ENCODE measurements at places on chromosomes 12 and 14. TPM values are rescaled to one million over a fixed set of nuclear protein-coding genes. Genes with fewer than 3 reads are reported as not detected.
A peak's percentile ranks its signal among the peaks of the same experiment; 100 is the strongest.

The ADCY6 gene
- 35.7 TPM for total RNA-seq

The TMEM119 gene
- not detected for total RNA-seq

The KSR2 gene
- total RNA-seq, result 0.38 TPM

The TCTN1 gene
- total RNA-seq, result 11.0 TPM

The AMIGO2 gene
- 1.3 TPM for total RNA-seq

The ING4 gene
- total RNA-seq, result 31.1 TPM

The NGB gene
- not detected for total RNA-seq

The LTB4R gene
- 2.0 TPM for total RNA-seq

The ANKS1B gene
- total RNA-seq, result 0.38 TPM

The DPY19L2 gene
- total RNA-seq, result 0.26 TPM

The GNG2 gene
- 4.6 TPM for total RNA-seq

The PRH2 gene
- total RNA-seq, result not detected

The PTCSC3 gene
- not detected for total RNA-seq

The DYRK2 gene
- 6.4 TPM for total RNA-seq

The SMCO3 gene
- total RNA-seq, result 0.89 TPM

DNA sequence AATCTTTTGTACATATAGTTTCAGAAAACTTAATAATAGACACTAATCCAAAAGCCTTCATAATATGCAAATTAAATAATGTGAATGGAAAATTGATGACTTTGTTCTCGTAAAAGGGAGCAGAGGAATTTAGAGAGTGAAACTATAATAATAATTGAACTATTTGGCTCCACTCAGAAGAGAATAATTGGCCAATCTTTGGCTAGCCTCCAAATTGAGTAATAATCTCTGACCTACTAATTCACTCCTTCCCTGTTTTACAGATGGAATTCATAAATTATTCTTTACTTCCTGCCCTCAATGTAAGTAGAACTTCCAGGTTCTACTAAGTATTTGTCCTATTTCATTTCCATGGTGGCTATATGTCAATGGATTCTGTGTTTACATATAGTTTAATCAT lies 15.8 kb downstream of the TRIM9 start:
- no peak for DNase-seq

GRCh38 chr14:71311061-71311460 lies 403.8 kb downstream of the PCNX1 start:
- DNase-seq, result no peak

DNA sequence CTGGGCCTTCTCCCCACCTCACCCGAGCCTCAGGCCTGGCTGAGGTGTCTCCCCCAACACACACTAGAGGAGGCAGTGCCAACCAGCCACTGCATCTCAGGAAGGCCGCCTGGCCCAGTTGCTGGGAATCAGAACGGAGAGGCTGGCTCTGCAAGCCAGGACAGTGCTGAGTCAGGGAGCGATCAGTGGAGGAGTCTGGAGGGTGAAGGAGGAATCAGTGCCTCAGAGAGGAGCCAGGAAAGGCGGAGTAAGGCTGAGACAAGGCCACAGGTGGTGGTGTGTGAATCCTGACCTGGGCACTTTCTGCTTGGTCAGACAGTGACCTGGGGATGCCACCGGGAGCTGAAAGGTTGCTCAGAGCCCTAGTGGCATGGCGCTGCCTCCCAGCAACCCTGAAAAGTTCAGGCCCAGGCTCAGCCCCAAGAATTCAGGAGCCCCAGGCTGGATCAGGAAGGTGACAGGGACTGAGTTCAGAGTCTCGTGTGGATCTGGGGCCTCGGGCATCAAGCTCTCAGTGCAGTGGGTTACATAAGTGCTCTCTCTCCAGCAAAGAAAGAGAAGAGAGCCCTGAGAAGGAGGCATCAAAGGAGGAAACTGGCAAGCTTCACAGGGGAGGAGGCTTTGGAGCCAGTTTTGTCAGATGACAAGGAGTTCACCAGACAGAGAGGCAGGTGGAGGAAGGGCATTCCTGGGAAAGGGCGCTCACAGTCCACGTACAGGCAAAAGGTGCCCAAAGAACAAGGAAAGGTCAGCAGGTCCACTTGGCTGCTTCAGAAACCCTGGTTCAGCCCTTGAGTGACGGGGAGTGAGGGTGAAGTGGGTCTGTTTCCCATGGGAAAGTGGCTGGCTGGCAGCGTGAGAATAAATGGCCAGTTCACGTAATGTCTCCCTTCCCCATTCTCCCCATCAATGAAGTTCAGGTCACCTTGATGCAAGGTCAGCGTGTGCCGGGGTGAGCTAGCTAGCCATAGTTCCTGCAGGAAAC lies 87.8 kb downstream of the ZFP36L1 start:
- no peak for DNase-seq

GRCh38 chr14:66206554-66206953 lies 279.6 kb upstream of the CCDC196 start:
- no peak for DNase-seq

DNA sequence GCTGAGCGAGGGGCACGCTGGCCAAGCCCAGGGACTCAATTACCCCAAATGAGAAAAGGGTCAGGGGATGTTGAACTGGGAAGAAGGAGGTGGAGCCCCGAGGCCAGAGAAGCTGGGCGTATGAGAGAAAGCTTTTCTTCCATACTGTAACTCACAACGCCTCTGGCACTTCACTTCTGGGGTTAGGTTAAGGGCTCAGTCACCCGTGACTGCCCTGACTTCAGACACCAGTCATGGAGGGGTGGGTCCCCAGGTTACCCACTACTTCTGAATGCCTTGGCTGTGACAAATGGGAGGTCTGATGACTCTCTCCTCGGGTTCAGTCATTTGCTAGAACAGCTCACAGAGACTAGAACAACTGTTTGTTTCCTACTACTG lies 5.5 kb upstream of the GPR132 start:
- no peak for DNase-seq

- peak; percentile 4 for DNase-seq
Measured at GRCh38 chr12:115451780-115452736, 768.1 kb upstream of the TBX3 start.

DNA sequence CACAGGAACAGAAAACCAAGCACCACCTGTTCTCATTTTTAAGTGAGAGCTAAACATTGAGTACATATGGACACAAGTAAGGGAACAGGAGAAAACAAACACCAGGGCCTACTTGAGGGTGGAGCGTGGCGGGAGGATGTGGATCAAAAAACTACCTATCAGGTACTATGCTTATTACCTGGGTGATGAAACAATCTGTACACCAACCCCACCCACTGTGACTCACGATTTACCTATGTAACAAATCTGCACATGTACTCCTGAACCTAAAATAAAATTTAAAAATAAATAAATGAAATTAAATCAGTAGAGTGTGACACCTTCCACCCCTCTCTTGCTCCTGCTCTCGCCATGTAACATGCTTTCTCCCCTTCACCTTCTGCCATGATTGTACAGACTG lies 615.5 kb downstream of the RPL10L start:
- DNase-seq, result no peak

DNA sequence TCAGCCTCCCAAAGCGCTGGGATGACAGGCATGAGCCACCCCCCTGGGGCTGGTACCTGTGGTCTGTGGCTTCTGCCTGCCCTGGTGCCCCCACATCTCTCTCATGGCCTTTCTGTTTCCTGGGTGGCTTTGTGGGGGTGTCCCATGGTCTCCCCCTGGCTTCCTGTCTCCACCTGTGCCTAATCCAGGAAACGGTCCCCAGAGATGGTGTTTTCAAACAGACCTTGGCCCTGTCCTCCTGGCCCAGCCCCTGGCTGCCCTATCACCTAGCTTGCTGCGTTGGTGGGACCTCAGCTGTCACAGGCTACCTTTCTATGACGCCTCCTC lies 18.1 kb downstream of the MEG3 start:
- no peak for DNase-seq

GRCh38 chr12:26884765-26885576 lies 52.0 kb upstream of the ITPR2 start:
- DNase-seq, result peak; percentile 86

GRCh38 chr12:51009056-51009440 lies 17.1 kb downstream of the SLC11A2 start:
- no peak for DNase-seq

GRCh38 chr12:27530157-27530922 lies 6.3 kb downstream of the PPFIBP1 start:
- DNase-seq, result no peak

GRCh38 chr12:946631-947030 lies 2.9 kb downstream of the RAD52 start:
- DNase-seq, result no peak

DNA sequence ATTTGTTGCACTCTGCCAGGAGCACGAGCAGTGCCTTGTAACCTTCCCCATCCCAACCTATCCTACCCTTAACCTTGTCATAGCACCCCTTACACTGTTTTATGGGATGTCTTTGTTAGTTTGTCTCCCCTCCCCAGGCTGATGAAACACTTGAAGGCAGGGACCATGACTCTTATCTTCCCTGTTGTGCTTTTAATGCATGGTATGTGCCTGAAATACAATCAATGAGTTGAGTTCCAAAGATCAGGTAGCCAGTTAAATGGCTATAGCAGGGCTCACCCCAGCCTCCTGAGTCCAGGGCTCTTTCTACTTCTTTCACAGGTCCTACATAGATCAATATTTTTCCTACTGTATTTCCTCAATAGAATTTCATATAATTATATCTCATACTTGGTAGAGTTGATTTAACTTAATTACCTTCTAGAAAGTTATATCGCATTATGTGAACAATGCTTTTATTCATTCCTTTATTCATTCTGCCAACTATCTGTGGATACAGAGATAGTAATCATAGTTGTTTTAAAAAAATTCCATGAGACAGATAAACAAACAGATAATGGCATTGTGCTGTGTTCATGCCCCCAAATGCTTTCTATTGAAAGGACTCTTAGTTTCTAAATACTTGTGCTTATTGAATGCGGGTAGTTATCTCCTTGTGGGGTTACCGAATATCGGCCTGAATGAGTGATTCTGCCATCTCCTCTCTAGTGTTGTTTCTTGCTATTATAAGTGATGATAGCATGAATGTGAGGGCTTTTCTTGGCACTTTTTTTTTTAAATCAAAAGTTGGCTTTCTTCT lies 347.4 kb downstream of the NPAS3 start:
- DNase-seq, result no peak

- peak; percentile 43 for DNase-seq
Measured at GRCh38 chr12:6228535-6229223, 28.5 kb downstream of the CD9 start.

DNA sequence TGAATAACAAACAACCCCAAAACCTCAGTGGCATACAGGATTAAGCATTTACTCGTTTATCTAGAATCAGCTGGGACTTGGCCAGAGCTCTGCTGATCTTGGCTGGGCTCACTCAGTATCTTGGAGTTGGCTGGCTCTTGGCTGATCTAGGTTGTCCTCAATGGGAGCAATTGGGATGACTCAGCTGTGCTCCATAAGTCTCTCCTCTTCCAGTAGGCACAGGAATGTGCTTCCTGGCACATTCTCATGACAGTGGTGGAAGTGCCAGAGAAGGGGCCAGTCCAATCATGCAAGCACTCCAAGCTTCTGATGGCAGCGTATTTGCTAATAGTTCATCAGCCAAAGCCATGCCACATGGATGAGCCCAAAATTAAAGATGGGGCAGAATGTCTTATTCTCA lies 41.7 kb upstream of the ANO4 start:
- DNase-seq, result no peak

DNA sequence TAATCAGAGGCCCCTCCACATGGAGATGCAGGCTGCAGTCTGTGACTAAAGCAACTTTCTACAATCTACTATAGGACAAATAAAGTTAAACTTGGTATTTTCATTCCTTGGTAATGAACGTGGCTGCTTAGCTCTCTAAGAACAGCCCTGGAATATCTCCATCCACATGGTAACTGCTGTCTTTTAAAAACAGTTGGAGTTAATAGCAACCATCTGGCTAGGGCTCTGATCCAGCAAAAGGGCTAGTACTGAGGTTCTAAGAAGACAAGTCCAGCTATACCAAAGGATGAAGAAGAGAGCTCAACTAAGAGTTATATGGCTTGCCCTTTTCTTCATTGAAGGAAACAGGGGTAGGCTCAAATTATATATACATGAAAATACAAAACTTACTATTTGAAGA lies 920.1 kb downstream of the FLRT2 start:
- no peak for DNase-seq

- DNase-seq, result no peak
Measured at GRCh38 chr12:14059548-14059947, 78.1 kb upstream of the GRIN2B start.

DNA sequence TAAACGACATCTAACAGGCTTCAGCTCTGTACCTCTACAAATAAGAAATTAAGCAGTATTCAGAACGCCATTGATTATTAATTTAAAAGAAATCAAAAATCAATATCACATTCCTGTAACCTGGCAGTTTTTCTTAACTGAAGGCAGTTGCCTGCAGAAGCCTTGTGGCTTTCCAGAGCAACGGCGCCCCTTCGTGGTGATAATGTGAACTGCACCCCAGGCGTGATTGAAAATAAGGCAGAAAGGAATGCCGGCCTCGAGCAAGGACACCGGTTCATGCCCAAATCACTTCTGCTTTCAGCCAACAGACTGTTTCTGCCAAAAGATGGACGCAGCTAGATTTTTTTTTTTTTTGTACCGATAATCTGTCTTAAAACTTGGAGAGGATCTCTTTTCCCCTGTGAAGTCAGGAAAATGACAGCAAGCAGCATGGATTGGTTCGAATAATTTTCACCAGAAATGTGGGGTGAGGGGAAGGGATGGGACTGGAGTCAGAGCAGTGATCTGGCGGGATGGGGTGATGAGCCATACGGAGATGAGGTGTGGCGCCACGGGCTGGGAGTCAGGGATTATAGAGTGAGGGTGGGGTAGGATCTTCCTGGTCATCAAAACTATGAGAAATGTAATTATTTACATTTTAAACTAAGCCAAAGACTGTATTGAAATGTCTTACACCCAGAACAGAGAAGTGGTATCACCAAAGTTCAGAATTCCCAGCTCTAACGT lies 473.0 kb downstream of the DPF3 start:
- DNase-seq, result peak; percentile 61

DNA sequence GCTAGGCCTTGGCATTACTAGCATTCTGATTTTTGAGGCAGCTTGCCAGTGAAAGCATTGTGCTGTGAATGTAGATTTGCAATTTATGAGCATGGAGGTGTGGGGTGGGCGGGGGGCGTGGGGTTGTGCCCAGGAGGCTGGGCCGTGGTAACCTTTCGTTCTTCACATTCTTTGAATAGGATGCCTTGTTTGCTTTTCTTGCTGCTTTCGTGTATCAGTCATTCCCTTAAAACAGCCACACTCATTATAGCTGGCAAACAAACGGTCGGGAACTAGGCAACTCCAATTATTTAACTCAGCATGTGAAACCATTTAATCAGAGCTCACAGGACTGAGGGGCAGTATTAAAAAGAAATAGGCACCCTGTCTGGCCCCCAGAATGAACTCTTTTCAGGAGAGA lies 115.9 kb upstream of the PELI2 start:
- no peak for DNase-seq
